WTC11 (cell line): ENCODE measurements at places on chromosomes 5 and 9.

DNA sequence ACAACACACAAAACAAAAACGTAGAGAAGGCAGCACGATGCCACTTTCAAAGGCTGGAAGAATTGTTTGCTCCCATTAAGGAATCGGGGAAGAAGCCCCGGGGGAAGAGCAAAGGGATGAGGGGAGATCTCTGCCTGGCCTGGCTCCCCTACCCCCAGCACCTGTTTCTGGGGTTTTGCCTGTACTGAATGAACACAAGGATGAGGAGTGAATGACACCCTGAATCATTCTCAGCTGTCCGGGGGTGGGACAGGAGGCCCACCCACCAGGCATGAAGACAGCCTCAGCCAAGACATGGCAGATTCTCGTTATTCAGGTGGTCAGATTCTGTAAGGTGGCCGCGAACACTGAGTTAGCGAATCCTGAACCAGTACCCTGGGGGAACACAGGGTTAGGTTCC, 7.5 kb downstream of the TBC1D9B start:
- no peak for DNase-seq

DNA sequence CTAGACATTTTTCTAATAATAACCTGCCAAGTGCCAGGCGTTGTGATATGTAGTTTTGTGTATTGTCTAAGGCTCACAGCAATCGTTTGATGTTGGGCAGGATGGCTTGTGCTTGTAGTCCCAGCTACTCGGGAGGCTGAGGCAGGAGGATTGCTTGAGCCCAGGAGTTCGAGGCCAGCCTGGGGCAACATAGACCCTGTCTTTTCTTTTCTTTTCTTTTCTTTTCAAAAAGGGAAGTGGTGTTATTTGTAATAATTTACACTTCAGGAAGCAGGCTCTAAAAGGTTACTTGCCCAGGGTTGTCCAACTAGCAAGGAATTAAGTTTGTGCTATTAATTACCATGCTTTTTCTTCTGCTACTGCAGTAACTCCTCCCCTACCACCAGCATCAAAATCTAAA, 3.2 kb downstream of the ZNF131 start:
- no peak for DNase-seq

GRCh38 chr5:56359809-56360685, 126.9 kb upstream of the ANKRD55 start:
- DNase-seq = no peak

DNA sequence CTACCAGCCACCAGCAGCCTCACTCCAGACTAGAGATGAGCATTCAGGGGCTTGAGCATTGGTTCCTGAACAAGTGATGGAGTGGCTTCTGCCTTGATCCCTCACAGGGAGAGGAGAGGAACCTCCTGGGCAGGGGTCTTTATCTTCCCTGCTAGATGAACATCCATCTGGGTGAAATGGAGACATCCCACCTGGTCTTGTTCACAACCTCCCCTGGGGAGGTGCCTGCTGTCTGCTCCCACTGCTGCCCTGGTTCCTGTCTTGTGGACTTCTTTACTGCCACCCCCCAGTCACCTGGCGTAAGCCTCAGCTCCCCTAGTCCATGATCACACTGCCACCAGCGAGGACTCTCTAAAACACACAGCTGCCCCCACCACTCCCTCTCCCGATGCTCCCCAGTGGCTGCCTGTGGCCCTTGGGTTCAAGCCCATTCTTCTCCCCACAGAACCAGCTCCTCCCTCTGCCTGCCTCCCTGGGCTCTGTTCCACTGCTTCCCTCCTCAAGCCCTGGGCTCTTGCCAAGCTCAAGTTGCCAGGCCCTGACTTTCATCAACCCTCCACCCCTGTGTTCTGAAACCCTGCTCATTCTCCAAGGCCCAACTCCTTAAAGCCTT, 51.5 kb downstream of the COL15A1 start:
- no peak for DNase-seq

DNA sequence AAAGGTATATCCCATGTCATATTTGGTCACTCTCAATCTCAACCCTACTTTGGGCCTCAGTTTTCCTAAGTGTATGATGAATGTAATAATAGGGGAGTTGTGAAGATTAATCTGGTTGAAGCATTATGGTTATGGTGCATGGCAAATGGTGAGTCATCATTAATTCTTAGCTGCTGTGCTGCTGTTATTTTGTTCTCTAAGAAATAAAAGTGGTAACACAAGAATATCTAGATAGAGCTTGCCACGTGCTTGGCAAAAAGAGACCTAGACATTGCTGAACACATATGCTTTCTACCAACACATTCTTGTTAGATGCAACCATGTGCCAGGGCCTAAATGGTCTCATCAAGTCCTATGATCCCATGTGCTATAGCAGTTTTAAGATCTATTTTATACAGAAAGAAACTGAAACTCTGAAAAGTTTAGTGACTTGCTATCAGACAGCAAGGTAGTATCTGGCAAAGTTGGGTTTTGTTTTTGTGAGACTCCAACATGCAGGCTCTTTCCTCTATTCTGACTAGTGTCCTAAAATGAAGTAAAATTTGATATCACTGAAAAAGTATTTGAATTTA, 699.9 kb upstream of the MEF2C start:
- no peak for DNase-seq

DNA sequence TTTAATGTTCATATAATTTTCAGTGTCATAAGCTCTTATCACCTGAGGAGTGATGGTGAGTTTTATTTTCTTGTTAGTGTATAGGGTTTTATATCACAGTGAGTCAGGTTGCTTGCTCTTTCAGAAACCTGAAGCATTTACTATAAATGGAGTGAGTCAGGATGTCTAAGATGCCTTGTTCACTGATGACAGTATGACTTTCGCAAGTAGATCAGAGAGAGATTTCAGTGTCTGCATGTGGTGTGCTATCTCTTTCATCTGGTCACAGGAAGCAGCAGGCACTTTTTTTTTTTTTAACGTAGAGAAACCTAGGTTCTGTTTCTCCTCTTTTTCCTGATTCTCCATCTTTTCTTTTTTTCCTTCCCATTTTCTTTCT, 237.1 kb downstream of the DMRTA1 start:
- no peak for DNase-seq

GRCh38 chr9:107929443-107929842, 439.9 kb upstream of the KLF4 start:
- no peak for DNase-seq

DNA sequence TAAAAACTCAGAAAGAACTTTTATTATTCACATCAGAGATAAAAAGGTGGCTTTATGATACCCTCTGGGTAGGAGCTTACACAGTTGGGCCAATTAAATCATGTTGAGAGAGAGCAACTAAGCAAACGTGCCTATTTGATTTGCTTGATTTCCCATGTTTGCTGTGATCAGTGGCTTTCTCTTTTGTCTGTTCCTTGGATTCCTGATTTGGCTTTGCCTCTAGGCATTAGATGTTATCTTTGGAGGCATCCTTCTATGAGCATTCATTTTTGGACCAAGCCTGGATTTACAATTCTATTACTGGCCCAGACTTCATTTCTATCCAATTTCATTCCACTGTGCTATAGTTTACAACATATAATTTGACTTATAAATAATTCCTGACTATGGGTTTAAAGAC, 35.9 kb downstream of the VCAN start:
- DNase-seq = no peak

GRCh38 chr9:123064716-123065115, 31.2 kb downstream of the GPR21 start:
- DNase-seq = no peak

DNA sequence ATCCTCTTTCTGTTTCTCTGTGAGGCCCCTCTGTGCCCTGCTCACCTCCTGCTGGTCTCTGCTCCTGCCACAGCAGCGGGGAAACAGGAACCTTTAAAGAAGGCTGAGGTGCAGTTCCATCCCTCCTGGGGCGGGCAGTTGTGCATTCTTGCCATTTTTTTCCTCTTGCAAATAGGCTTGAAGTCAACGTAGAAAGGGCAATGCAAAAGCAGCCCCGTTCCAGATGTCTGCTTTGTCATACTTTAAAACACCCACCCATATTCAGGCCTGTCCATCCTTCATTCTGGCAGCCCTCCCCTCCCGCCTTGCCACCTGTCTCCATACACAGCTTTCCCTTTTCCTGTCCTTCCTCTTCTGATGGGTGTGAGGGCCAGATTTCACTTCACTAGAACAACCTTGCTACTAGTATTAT, 65.4 kb upstream of the KLF9 start:
- DNase-seq = peak; percentile 17

GRCh38 chr5:119078071-119078846, 7.4 kb downstream of the DMXL1 start:
- DNase-seq = no peak
